ENCODE measurements at places on chromosomes 3 and 15.

DNA sequence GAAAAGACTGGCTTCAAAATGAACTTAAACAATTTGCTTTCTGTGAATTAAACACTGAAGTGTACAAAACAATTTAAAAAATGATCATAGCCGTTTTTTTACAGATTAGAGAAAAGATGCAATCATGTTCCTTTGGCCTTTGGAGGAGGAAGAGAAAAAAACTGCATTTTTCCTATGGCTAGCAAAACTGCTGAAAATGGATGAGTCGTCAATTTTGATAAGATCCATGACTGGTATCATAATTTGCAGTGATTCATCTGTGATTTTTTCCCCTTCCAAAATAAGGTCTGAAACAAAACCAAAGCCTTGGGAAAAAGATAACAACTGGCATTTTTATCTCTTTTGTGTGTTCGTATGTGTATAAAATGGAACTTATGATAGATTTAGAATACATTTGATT, 255.6 kb upstream of the SATB1 start:
- no peak for DNase-seq

GRCh38 chr15:43329217-43329959, 985 bp downstream of the LCMT2 start:
- no peak for DNase-seq

DNA sequence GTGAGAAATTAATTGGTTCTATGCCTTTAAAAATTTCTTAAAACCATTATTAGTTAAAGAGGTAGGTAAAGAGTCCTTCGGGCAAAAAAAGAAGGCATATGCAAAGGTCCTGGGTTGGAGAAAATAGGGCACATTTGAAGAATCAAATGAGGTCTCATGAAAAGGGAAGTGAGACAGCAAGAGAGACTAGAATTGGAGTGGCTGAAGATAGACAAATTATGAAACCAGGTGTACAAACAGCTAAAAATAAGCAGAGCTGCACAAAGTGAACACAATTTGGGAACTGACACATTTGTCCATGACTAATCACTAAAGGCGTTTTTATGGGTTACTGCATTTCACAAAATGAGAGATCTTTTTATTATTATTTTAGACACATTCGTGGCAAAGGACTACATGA, 581.2 kb downstream of the PYDC2 start:
- DNase-seq = no peak

DNA sequence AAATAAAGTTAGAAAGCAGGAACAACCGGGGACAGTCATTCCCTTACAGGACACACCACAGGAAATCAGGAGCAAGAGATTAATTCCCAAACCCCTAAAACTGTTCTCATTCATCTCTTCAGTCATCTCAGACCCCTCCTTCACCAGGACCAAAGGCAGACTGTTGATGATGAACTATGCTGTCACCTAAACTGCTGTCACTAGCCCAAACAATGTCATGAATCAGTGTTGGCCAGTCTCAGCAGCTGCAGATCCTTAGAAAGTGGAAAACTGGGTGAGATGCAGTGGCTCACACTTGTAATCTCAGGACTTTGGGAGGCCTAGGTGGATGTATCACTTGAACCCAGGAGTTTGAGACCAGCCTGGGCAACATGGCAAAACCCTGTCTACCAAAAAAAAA, 909.6 kb downstream of the ROBO1 start:
- DNase-seq = no peak

DNA sequence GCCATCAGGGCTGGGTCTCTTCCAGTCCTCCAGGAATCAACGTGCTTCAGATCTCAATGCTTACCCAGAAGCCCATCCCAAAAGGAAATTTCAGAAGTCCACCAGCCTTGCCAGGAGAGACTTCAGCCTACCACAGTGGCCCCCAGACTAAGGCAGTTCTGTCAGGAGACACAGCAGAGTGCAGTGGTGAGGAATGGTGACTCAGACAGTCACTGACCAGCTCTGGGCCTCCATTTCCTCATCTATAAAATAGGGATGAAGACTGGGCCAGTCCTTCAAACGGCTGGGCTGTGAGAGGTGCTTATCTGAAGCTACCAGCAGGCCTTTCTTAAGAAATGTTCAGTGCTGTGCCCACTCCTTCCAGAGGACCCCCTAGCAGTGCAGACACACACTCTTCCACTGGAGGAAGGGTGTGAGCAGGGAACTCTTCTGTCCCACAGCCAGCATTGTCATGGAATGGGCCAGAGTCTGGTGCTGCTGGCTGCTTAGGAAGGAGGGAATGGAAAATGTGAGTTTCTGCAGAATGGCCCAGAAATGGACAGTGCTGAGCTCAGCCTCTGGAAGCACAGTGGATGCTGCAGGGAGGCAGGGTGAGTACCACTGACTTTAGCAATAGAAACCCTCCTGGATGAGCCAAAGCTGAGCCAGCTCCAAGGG, 41.6 kb upstream of the DUSP7 start:
- no peak for DNase-seq

- no peak for DNase-seq
These were observed 541.7 kb downstream of the TBL1XR1 start for GRCh38 chr3:176655404-176656094.

- no peak for DNase-seq
These were observed 75.4 kb upstream of the SLC6A1 start for GRCh38 chr3:10917176-10917575.

All from HuH-7.5 (cell line).